ENCODE measurements at places on chromosomes 3 and 15.

DNA sequence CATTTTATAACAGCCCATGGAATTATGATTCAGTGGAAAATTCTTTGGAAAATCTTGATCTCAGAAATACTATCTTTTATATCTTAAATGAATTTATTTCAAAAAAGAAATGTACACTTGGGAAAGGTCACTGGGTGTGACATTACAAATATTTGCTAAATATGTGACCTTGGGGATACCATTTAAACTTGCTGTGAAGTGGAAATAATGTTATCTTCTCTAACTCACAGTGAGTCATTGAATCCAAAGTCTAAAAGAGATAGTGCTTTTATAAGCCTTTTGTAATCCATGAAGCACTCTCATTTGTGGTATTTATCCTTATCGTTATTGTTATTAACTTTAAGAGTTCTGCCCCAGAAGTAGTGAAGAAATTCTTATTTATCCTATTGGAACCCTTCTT lies 289.8 kb upstream of the SEMA6D start:
- DNase-seq: no peak

GRCh38 chr3:129261894-129262293 lies 12.5 kb downstream of the COPG1 start:
- no peak for DNase-seq

DNA sequence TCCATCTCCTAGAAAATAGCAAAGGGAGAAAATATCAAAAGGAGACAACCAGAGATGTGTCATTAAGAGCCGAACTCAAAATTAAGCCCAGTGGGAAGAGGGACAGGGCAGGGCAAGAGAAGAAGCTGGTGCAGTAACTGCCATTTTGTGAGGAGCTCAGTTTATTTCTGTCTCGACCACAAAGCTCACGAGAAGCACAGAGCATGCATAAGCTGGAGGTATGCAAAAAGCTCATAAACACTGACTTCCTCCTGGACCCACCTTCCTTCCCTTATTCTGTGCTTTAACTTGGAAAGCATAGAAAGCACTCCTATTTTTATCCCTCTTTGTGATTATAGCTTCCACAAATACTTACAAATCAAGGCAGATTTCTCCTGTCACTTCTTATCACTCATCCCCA lies 81.3 kb downstream of the DGKG start:
- DNase-seq: no peak

- no peak for DNase-seq
Observed at GRCh38 chr3:42179110-42179725, 86.8 kb downstream of the CCK start.

- DNase-seq: no peak
Observed at GRCh38 chr3:70277304-70277703, 35.1 kb downstream of the MDFIC2 start.

DNA sequence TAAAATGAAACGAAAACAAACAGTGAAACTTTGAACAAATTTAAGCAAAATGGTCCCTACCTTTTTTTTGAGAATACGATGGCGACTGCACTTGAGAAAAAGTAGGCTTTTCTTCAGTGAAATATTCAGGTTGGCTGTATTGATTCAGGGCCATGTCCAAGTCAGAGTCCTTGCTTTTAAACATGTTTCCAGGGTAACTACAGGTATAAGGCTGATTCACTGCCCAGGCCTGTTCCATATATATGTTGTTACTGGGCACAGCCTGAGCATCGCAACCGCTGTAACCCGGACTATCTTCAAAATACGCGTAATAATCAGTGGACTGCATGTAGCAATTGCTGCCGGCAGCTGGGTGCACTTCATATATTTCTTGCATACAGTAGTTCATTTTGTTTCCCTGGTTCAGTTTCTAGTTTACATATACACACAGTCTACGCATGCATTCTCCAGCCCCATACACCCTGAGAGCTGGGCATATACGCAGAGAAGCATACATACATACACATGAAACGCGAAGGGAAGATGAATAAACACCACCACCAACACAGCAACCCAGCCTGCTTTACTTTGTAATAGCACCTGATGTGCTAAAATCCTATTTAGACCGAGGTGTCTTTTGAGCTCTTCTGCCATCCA lies 220.0 kb downstream of the NR1D2 start:
- DNase-seq: no peak

DNA sequence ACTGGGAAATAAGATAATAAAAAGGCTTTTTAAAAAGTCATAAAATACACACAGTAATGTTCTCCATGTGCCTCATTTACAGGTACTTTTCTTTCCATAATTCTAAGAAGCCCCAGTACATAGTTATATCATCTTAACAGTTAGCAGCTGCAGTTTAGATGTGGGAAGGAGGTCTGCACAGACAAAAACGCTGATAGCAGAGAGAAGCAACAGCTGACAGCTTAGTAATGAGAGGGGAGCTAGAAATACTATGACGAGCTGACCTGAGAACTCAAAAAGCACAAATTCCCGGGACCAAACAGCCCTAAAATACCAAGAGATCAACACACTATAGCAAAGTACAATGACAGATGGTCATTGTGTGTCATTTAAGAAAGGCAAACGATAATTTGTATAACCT lies 36.7 kb upstream of the ARHGEF3 start:
- no peak for DNase-seq

DNA sequence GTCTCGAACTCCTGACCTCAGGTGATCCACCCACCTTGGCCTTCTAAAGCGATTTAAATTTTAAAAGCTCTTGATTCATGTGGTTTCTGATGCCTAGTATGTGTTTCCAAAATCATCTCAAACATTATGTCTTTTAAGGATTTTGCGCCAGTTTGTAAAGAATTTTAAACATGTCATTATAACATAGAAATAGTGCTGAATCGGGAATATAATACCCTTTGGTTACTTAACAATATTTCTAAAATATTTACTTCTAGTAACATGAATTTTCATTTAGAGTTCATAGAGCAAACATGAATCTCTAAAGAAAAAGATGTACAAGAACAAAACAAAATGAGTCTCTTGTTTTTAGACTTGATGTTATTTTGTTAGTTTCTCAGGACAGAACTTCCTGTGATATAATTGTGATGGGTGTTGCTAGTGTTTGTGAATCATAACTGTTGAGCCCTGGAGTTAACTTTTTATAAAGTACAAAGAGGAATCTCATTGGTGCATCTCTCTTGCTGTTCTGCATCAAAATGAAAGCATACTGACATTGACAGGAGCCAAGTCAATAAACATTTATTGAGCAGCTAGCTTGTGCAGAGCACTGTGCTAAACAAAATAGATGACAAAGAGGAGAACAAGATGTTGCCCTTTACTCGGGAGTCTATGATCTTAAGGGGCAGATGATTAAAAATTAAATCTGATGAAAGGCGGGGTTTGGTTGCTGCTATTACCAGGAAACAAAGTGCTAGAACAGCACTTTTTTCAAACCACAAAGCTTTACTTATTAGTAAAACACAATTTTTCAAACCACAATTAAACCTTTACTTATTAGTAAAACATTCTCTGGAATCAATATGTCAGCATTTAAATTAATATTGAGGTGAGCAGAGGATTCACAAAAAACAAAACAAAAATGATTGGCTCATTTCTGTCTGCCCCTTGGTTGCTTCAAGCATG lies 73.4 kb downstream of the MME start:
- DNase-seq: no peak

GRCh38 chr3:9730657-9731205 lies 804 bp upstream of the BRPF1 start:
- no peak for DNase-seq

- DNase-seq: no peak
Observed at GRCh38 chr3:193014902-193015301, 97.2 kb upstream of the MB21D2 start.

- no peak for DNase-seq
Observed at GRCh38 chr3:71447803-71448202, 135.7 kb downstream of the FOXP1 start.

DNA sequence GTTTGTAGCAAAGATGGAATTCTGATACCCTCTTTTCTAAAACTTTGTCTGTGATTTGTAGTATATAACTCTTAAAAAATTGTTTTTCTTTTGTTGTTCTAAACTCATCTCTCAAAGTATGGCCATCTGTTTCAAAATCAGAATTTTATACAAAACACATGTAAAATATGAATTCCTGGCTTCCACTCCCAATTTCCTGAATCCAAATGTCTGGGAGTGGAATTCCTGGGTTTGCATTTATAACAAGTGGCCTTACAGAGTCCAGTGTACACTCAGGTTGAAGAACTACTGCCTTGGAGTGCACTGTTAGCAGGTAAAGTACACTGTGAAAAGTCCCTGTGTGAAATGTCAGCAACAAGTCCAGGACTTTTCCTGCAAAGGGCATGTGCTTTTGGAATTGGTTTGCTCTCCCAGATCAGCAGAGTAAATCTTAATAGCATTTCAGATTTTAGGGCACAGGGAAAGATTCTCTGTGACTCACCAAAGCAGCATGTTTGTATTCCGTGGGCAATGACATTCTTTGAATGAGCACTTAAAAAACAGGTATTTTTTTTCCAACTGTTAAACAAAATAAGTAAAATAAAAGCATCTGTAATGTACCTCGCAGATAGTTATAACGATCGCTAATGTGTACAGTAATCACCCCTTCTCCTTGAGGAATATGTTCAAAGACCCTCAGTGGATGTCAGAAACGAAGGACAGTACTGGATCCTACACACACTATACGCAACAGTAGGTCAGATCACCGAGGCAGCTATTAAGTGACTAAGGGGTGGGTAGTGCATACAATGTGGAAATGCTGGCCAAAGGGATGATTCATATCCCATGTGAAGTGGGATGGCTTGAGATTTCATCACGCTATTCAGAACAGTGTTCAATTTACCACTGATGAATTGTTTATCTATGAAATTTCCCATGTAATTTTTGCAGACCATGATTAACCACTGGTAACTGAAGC lies 2.0 kb upstream of the CLDN16 start:
- no peak for DNase-seq

DNA sequence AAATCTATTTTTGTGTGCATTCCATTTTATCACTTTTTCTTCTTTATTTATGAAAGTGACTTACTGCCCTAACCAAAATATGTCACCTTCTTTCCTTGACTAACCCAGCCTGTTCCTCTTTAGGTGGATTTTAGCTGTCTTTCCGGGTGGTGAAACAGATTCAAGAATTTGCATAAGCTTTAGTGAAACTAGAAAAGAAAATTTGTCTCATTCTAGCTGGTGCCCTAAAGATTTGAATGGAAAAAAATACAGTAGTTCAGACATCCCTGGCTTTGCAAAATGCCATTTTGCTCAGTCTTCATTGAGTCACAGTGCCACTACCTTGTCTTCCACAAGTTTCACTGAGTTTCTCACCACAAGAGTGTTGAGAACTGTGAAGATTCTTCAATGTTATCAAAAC lies 28.2 kb upstream of the CCDC50 start:
- DNase-seq: no peak

- no peak for DNase-seq
Observed at GRCh38 chr3:7264196-7264526, 403.2 kb downstream of the GRM7 start.

GRCh38 chr3:27740854-27741253 lies 18.7 kb upstream of the EOMES start:
- no peak for DNase-seq

- DNase-seq: no peak
Observed at GRCh38 chr3:138472141-138472825, 37.9 kb downstream of the ESYT3 start.

DNA sequence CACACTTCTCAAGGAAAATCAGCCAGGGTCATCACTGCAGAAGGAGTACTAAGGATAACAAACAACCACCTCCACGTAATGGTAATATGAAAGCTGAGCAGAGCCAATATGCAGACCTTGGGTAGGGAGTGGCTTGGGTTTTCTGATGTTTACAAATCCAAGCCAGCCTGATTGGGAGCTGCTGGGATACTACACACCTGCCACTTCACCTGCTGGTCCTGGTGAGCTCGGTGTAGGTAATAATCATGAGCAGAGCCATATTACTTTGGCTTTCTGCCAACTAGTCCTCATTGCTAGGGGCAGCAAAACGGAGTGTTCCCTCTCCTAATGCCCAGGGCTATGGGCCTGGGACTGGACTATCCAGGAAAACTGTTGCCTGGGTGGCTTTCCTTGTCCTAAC lies 433.5 kb upstream of the PPP2R3A start:
- DNase-seq: no peak

DNA sequence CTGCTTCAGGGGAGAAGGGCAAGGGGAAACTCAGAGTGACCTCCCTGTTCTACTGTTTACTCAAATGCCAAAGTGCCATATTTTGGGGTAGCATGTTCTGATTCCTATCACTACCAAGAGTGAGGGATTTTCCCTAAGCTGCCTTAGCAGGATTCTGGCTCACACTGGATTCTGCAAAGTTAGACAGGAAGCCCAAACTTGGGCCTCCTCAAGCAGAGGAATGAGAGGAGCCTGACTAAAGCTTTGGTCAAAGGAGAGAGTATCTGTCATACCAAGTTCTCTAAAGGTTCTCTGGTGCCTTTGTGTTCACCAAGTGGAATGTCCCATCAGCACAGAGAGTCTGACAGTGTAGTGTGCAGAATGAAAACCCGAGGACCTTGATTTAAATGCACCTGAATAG lies 8.8 kb upstream of the RARB start:
- no peak for DNase-seq

DNA sequence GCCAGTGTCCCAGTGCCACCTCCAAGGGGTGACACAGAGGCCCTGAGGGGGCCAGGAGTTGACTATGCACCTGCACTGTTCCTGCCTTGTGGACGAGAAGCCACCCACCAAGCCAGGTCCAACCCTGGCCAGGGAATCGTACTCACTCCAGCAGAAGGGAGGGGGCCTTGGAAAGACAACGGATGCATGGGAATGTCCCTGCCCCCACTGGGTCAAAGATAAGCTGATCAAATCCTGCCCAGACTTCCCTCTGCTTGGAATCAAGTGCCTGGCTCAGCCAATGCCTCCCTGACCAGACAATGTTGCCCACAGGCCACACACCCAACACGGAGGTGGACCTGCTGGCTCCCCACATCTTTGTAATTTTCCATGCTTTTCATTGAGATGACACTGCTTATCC lies 23.9 kb downstream of the CACNA2D2 start:
- DNase-seq: no peak

DNA sequence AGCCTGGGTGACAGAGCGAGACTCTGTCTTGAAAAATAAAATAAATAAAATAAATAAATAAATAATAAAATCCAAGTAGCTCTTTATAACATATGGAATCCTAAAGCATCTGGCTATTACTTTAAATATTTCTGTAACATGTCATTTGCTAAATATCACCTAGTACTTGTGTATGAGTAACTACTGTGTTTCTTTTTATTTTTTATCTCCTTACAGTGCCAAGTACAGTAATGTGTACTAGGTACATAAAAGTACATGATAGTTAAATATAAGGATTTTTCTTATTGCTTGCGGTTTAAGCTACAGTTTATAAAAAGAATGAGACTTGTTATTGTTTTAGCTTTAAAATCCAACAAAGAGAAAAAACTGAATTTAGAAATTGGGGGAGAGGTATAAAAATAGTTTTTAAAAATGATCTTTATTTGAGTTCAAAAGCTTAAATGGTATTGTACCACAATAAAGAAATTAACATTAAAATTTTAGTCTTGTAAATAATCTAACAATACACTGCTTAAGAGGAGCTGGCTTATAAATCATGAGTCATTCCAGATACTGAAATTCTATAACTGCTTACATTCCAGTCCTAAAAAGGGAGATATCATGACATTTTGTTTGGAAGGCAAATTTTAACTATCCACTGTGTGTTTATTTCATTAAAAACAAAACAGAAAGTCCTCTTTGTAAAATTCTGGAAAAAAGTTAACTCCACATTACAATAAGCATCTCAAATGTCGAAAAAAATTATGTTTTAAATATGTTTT lies 73.1 kb downstream of the FGF7 start:
- DNase-seq: no peak

- no peak for DNase-seq
Observed at GRCh38 chr15:93034512-93034911, 54.5 kb downstream of the RGMA start.
